Adrenal gland (tissue), 19 donors: ENCODE measurements at places on chromosomes 11 and 22. TPM values are rescaled to one million over a fixed set of nuclear protein-coding genes. Genes with fewer than 3 reads are reported as not detected.

SAA4 gene
- total RNA-seq = 0.70 TPM

GRCh38 chr11:112773264-112773663, 188.0 kb upstream of the NCAM1 start:
- DNase-seq = no peak

DNA sequence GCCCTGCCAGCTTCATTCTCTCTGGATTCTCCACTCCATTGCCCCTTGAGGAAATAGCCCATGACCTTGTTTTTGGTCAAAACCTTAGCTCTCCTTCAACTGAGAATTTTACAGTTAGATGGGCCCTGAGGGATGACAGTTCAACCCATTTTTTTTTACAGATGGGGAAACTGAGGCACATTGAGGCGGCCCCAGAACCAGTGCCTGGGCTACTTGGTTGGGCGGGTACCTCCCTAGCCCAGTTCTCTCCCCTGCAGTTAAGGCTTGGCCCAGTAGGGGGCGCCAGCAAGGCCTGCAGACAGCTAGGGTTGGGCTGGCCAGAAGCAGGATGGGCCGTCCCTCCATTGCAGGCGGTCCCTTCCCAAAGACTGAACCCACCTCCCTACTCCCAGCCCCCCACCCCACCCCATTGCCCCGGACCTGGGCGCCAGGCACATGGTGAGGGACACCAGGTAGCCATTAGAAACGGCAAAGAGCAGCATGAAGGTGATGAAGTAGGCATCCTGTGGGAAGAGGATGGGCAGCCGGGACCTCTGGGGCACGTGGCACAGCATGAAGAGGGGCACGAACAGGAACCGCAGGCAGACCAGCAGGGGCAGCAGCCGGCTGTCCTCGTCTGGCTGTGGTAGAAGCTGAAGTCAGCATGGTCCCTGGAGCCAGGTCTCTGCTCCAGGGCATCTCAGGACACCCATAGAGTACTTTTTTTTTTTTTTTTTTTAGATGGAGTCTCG, 7.6 kb downstream of the SLC29A2 start:
- DNase-seq = no peak

GRCh38 chr22:36922711-36923110, 9.3 kb downstream of the CSF2RB start:
- no peak for DNase-seq

DNA sequence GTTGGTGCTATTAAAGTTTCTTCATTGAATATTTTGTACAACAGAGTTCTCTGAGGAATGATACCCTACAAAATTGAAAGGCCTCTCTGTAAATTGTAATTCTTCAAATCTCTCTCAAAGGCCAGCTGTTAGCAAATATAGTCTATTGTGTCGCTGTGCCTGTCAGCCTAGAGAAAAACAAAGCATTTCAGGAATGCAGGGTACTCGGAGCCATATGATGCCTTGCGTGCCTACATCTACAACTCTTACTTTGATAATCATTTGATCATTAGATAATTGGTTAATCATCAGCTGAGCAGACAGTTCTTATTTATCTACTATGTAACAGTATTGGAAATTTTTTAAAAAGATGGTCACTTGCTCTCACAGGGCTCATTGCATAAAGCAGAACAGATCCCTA, 67.3 kb downstream of the RNF169 start:
- no peak for DNase-seq

- no peak for DNase-seq
These were observed 24.1 kb downstream of the ADAMTS15 start for GRCh38 chr11:130472434-130472961.

- DNase-seq = no peak
These were observed 165.2 kb upstream of the RAG2 start for GRCh38 chr11:36763187-36763586.

UBQLNL gene
- 0.45 TPM for total RNA-seq

ART1 gene
- 0.46 TPM for total RNA-seq

DNA sequence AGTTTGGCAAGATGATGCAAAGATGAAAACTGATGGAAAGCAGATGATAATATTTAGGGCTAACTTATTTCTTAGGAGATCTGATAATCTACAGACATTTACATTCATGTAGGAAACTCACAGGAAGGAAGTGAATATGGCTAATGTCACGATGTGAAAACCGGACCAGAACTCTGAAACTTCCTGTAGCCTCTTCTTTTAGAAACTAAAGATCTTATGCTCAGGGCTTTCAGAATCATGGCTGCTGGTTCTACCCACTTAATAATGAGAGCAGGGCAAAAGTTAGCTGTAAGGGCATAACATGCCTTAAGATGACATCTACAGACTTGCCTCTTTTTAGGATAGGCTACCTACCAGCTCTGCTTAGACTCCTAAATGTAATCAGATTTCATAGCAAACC, 15.2 kb downstream of the CPSF7 start:
- no peak for DNase-seq

GRCh38 chr11:3834664-3835461, 5.9 kb downstream of the RHOG start:
- peak; percentile 42 for DNase-seq

L3MBTL2 gene
- total RNA-seq = 31.9 TPM

MRGPRX4 gene
- not detected for total RNA-seq

DNA sequence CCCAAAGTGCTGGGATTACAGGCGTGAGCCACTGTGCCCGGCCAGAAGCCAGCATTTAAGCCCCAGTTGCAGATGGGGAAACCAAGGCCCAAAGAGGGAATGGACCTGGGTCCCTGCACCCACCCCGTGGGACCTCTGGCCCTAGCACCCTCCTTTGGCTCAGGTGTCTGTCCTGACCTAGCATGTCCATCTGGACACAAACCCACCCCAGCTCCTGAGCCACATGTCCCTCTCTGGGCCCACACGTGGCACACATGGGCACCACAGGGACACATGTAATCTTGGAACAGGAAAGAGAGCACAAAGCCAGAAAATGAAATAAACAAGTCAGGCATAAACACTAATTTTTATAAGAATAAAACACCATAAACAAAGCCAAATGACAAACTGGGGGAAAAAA, 9.6 kb downstream of the GGT5 start:
- no peak for DNase-seq

PDGFB gene
- total RNA-seq = 2.5 TPM

GRCh38 chr11:134034496-134035381, 34.1 kb upstream of the JAM3 start:
- peak; percentile 76 for DNase-seq

ELMOD1 gene
- 0.83 TPM for total RNA-seq

DNA sequence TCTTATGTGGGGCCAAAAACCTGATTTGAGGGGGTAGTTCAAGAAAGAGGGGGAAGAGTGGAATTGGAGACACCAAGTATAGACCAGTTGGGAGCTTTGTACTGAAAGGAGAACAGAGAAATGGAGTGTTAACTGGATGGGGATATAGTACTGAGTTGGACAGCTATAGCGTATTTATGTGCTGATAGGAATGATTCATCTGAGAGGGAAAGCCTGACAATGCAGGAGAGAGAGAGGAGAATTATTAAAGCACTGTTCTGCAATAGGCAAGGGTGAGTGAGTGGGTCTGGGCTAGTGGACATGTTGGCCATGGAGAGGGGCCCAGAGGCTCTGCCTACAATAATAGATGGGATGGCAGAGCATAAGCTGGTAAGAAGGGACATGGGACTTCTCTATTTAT, 52.9 kb upstream of the PITPNB start:
- DNase-seq = no peak

DNA sequence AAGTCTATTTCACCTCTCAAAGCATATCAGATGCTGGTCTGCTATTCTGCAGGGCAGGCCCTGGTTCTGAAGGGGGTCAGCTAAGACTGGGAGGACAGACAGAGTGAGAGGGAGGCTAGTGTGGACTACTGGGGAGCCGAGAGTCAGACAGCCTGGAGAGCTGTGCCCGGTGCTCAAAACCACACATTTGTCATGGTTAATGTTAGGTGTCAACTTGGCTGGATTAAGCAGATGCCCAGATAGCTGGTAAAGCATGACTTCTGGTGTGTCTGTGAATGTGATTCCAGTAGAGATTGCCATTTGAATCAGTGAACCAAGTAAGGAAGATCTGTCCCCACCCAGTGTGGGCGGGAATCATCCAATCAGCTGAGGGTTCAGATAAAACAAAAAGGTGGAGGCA, 102.6 kb downstream of the SNX19 start:
- DNase-seq = no peak

CRYBB3 gene
- total RNA-seq = not detected

PLCB3 gene
- total RNA-seq = 49.9 TPM

PARVA gene
- 58.9 TPM for total RNA-seq

GRCh38 chr22:24594569-24595120, 1.8 kb upstream of the LRRC75B start:
- DNase-seq = no peak

DNA sequence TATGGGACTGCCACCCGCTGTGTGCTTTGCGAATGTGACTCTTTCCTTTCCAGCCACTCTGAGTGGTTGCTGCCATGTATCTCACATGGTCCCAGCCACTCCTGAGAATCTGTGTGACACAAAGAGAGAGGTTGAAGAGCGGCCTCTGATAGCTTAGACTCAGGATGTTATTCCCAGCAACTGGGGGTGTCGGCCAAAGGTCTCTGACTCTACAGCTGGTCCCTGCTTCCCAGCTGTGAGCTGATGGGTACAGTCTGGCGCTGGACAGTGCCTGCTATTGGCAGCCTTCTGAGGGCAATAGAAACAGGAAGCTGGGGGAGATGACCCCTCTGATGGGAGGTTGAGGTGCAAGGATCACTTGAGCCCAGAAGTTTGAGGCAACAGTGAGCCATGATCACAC, 105.1 kb downstream of the RRAS2 start:
- DNase-seq = peak; percentile 34

GRCh38 chr11:45748801-45749200, 56.1 kb upstream of the SLC35C1 start:
- DNase-seq = no peak

- no peak for DNase-seq
These were observed 1.2 kb upstream of the MARK2 start for GRCh38 chr11:63837739-63838138.

- DNase-seq = no peak
These were observed 100.7 kb upstream of the ANO3 start for GRCh38 chr11:26231252-26231661.

TBC1D22A gene
- total RNA-seq = 18.8 TPM

DNA sequence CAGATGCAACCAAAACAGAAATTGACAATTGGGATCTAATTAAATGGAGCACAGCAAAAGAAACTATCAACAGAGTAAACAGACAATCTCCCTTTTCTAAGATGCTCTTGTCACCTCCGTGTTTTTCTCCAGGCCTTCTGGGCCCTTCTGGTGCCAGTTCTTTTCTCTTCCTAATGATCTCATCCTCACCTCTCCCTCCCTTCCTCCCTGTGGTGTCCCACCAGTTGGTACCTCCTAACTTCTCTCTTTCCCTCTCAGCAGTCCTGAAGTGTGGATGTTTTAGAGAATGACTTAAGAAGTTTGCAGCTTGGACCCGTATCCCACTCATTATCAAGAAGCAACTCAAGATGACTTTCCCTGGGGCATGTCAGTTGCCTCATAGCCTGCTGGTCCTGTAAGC, 6.4 kb downstream of the APOBEC3H start:
- DNase-seq = no peak

GRCh38 chr11:102390667-102391465, 43.9 kb downstream of the BIRC2 start:
- DNase-seq = peak; percentile 88

- no peak for DNase-seq
These were observed 4.6 kb downstream of the SNAP29 start for GRCh38 chr22:20863366-20863765.

DNA sequence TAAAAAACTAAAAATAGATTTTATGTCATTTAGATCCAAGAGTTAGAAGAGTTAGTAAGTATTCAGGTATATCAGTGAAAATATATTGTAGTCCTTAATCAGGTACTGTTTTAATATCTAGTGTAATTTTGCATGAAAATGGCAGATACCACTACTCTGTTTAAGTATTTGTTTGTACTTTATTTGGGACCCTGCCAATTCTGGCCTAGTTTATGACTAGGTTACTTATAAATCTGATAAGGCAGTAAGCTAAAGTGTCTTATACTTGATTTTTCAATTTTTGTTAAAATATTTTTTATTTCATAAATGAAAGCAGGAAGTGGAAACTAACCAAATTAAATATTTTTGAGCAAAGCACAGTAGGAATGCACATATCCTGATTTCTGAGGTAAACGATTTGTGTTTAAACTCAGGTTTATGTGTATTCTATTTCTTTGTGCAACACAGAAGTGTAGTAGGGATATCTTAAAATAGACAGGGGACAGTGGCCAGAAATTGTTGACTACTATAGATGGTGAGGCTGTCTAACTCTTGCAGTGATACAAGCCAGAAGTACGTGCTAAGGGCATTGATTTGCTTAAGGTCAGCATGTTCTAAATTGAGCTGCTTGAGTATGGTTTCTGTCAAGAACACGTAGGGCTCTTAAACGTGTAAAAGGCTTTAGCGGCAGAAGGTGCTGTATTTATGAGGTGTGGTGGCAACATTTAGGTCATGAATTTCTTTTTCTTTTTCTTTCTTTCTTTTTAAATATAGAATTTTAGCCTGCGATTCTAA, 34.0 kb downstream of the HIPK3 start:
- no peak for DNase-seq

DNA sequence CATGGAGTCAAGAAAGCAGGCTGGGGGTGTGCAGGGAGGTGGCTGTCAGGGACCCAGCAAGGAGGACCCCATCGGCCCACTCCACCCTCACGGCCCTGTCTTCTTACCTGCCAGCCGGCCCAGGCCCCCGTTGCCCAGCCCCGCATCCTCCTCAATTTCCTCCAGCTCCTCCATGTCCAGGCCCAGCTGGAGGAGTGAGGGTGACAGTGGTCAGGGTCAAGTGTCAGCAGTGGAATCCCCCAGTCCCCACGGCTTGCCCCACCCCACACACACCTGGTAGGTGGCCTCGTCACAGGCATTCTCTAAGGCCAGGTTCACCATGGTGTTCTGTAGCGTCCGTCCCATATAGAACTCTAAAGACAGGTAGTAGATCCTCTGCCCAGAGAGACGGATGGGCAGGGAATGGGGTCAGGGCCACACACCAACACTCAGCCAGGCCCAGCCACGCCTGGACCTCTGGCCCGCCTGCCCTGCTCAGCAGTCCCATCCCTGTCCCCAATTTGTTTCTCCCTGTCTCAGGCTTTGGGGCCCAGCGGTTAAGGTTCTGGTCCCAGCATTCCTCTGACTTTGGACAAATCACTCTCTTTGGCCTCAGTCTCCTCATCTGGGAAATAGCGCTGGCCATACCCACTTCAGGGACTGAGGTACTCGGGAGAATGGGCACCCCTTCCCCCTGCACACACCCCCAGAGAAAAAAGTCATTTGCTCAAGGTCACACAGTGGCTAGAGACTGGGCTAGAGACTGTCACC, 1.3 kb downstream of the PYGM start:
- peak; percentile 13 for DNase-seq

MS4A6E gene
- total RNA-seq = not detected

DNA sequence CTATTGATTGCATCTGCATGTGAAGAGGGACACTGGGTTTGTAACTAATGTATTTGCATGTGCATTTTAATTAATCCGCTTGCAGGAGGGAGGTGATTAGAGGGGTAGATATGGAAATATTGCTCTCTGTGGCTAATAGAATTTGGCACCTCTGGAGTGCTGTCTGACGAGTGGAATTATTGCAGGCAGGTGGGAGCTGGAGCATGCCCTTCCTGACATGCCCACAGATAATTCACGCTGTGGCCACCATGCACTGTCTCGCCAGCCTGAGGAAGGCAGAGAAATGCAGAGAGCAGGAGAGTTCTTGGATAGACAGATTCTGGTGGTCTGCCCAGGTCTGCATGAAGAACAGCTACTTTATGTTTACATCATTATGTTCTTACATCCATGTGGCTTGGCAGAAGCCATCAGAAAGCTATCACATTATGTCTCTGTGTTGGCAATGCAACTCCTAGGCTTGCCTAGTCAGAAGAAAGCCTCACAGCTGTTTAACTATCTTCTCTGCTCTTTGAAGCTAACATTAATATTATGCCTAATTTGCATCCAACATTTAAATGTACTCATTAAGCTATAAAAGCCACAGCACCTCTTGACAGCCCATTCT, 89.4 kb upstream of the DRD2 start:
- DNase-seq = no peak
